GM12878 (cell line): ENCODE measurements at places on chromosomes 2 and 18. TPM values are rescaled to one million over a fixed set of nuclear protein-coding genes. Genes with fewer than 3 reads are reported as not detected.

The NT5DC4 gene
- 0.13 and 0.14 TPM in 2 replicates for polyA plus RNA-seq

The NEURL3 gene
- polyA plus RNA-seq, result 0.55 and 0.76 TPM in 2 replicates

The SULT1C4 gene
- not detected in 2 replicates for polyA plus RNA-seq

The TCF23 gene
- not detected in 2 replicates for polyA plus RNA-seq

The MAPK4 gene
- polyA plus RNA-seq, result 0.07 TPM in 1 of 2 replicates, not detected in the other

The CGREF1 gene
- polyA plus RNA-seq, result not detected in 2 replicates

The POTEE gene
- polyA plus RNA-seq, result 1.2 TPM in 2 replicates

The RESP18 gene
- polyA plus RNA-seq, result not detected in 2 replicates

The GAL3ST2 gene
- polyA plus RNA-seq, result 0.09 and 0.15 TPM in 2 replicates

The ASXL3 gene
- polyA plus RNA-seq, result 0.09 TPM in 1 of 2 replicates, not detected in the other
